Hepatocyte (in vitro differentiated cells): ENCODE measurements at places on chromosomes 3 and 15. TPM values are rescaled to one million over a fixed set of nuclear protein-coding genes. Genes with fewer than 3 reads are reported as not detected.

DNA sequence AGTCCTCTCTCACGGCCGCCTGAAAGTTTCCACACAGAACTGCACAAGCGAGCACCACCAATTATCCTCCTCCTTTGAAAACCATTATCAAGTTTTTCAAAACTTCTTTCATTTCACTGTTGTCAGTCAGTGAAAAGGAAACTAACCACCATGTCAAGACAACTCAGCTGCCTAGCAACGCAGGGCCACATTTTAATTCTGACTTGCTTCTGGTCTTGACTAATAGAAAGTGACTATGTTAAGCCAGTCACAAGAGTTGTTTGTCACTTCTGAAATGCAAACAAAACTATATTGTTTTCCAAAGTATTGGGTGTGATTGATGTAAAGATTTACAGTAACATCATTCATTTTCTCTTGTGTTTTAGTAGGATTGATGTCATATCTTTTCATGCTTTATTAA is 612.8 kb upstream of the AGTR1 start:
- no peak for DNase-seq
- H3K27ac ChIP-seq, result no peak overlapping the region
- no peaks in the 10 kb centered on the region for H3K27me3 ChIP-seq
- no peaks in the 10 kb centered on the region for H3K36me3 ChIP-seq
- H3K4me1 ChIP-seq, result no peaks in the 10 kb centered on the region

Gene GTF2A2
- total RNA-seq, result 42.9 and 50.9 TPM in 2 replicates

- H3K27ac ChIP-seq, result no peak overlapping the region
- no peaks in the 10 kb centered on the region for H3K36me3 ChIP-seq
- peaks cover 12% of the 10 kb centered on the region for H3K4me1 ChIP-seq
- no peak for DNase-seq
These were observed 115.1 kb downstream of the PLCL2 start for GRCh38 chr3:16999871-17000270.

Gene CLDN1
- total RNA-seq, result 106 and 123 TPM in 2 replicates

DNA sequence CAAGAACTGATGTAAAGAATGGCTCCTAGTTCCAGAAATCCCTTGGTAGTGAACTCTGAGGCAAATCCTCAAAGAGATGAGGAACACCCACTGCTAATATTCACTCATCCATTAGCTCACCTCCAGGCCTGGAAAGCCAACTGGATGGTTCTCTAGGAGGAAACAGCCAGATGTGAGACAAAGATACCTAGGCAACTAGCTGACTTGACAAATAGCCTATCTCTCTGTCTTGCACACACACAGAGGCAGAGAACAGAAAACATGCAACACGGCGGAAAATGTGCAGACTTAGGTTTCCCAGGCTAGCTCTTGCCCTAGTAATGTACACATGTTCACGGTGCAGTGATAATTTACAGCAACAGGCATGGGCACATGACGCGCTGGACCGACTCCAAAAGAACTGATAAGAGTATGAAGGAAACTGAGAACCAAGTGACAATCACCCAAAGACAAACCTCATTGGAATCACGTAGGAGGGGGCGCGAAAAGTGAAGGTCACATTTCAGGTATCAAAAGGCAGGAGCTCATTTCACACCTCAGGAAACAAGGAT is 318.1 kb downstream of the FOXP1 start:
- H3K27me3 ChIP-seq, result no peaks in the 10 kb centered on the region
- no peak for DNase-seq
- H3K36me3 ChIP-seq, result no peaks in the 10 kb centered on the region
- H3K27ac ChIP-seq, result no peak overlapping the region
- H3K4me3 ChIP-seq, result no peak overlapping the region

- no peak overlapping the region for H3K4me3 ChIP-seq
- H3K4me1 ChIP-seq, result no peaks in the 10 kb centered on the region
- H3K27ac ChIP-seq, result no peak overlapping the region
- DNase-seq, result no peak
- no peaks in the 10 kb centered on the region for H3K27me3 ChIP-seq
- no peaks in the 10 kb centered on the region for H3K36me3 ChIP-seq
These were observed 171.6 kb upstream of the MBNL1 start for GRCh38 chr3:152097120-152097519.

DNA sequence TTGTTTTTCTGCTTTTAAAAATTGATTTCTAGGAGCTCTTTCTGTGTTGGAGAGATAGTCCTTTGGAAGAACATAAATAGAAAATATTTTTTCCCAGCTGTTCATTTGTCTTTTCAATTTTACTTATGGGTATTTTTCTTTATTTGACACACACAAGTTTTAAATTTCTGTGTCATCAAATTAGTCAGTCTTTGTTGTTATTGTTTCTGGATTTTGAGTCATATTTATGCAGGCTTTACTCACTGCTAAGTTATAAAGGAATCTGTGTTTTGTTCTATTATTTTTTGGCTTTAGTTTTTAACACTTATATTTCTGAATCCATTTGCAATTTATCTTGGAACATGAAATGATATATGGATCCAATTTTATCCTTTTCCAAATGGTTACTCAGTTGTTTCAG is 5.9 kb upstream of the GHSR start:
- no peak overlapping the region for H3K27ac ChIP-seq
- peaks cover 45% of the 10 kb centered on the region for H3K27me3 ChIP-seq
- no peaks in the 10 kb centered on the region for H3K36me3 ChIP-seq
- DNase-seq, result no peak
- no peaks in the 10 kb centered on the region for H3K4me1 ChIP-seq
- no peak overlapping the region for H3K4me3 ChIP-seq

DNA sequence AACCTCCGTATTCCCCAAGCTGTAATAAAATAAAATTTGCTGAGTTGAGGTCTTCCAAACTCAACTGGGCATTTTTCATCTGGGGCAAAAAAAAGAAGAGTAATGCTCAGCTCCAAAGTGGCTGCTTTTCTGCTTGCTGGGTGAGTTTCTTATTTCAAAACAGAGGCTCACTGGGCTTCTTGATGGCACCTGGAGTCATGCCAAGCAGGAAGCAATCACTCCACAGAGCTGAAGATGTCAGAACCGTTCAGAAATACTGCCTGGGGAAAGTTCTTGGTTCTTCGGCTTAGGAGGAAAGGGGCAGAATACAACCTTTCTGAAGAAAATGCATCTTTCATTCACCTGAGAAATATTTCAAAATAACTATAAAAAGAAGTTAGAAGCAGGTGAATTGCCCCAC is 4.1 kb downstream of the CCR9 start:
- H3K4me3 ChIP-seq, result no peak overlapping the region
- no peak overlapping the region for H3K27ac ChIP-seq
- no peaks in the 10 kb centered on the region for H3K27me3 ChIP-seq
- DNase-seq, result peak; percentile 34
- H3K4me1 ChIP-seq, result peaks cover 3% of the 10 kb centered on the region

DNA sequence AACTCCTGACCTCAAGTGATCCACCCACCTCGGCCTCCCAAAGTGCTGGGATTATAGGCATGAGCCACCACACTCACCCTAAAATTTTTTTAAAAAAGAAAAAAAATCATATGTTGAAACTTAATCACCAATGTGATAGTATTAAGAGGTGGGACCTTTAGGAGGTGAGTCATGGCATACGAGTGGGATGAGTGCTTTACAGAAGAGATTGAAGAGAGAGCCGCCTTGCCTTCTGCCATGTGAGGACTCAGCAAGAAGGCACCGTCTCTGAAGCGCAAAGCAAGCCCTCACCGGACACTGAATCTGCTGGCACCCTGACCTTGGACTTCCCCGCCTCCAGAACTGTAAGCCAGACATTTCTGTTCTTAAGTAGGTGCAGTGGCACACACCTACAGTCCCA is 5.5 kb downstream of the ARPIN start:
- H3K27ac ChIP-seq, result no peak overlapping the region
- H3K27me3 ChIP-seq, result no peaks in the 10 kb centered on the region
- DNase-seq, result no peak
- no peak overlapping the region for H3K4me3 ChIP-seq
- H3K36me3 ChIP-seq, result no peaks in the 10 kb centered on the region

DNA sequence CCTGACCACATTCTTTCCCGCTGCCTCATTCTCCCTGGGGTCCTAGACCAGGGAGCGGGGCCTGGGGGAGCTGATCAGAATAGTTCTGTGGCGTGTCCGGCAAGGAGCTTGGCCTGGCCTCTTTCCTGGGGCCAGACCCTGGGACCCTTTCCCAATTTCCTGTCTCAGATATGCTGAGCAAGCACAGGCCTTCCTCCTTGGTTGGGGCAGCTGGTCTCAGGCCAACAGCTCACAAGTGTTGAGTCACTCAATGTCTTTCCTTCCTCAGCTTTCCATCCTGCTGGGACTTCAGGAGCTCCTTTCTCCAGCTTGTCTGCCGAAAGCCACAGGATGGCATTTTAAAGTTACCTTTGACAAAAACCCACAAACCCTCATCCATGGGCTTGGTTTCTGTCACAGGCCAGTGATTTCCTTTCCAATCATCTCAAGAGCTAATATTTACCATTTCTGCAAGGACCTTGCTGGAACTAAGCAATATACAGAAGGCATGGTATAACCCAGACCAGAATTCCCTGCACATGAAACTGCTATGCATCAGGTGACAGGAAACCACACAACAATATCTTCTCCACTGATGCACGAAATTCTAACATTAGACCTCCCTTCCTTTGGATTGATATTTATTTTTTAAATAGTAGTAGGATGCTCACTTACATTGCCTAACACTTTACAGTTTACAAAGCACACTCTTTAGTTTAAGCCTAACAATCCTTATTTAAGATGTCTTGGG is 19.5 kb upstream of the TIMP4 start:
- H3K4me3 ChIP-seq, result no peak overlapping the region
- H3K27me3 ChIP-seq, result no peaks in the 10 kb centered on the region
- no peaks in the 10 kb centered on the region for H3K36me3 ChIP-seq

Gene CACNA2D2
- 0.87 and 1.2 TPM in 2 replicates for total RNA-seq

DNA sequence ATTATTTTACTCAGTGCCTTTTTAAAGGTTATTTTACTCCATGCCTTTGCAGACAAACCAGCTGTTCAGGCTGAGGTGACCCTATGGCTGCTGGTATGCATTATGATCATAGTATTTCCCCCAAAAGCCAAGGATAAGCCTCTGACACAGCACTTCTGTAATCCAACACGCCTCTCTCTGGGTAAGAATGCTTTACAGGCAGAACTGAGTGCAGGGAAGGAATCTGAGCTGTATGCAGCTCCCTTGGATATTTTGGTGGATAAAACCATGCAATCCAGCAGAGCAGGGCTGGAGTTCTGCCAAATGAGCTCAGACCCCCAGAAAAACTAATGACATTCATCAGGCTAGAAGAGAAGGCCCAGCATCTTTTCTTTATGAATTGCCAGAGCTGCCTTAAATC is 11.7 kb upstream of the MAP1A start:
- H3K27me3 ChIP-seq, result no peaks in the 10 kb centered on the region
- peaks cover 21% of the 10 kb centered on the region for H3K4me1 ChIP-seq
- H3K4me3 ChIP-seq, result no peak overlapping the region
- DNase-seq, result peak; percentile 51

Gene CLDN18
- total RNA-seq, result 73.0 and 91.5 TPM in 2 replicates

Gene TRIM71
- 11.5 and 14.5 TPM in 2 replicates for total RNA-seq

Gene UROC1
- 2.2 and 4.2 TPM in 2 replicates for total RNA-seq

DNA sequence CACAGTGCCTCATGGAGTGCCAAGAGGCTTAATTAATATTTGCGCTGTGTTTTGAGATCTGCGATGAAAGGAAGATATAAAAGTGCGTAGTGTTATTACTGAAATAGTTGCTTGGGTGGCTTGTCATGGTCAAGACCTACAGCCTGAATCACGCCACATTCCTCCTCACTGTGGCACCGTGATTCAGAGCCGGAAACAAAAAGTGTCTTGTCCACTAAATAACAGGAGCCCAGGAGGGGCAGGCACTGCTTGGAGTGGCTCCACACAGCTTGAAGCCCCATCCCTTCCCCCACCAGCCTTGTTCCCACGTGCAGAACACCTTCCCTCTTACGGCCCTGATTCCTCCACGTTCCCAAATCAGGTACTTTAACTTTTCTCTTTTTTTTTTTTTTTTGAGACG is 1.2 kb upstream of the LRRC15 start:
- peaks cover 12% of the 10 kb centered on the region for H3K4me1 ChIP-seq
- peaks cover 16% of the 10 kb centered on the region for H3K27me3 ChIP-seq
- H3K27ac ChIP-seq, result no peak overlapping the region
- DNase-seq, result no peak
- H3K4me3 ChIP-seq, result no peak overlapping the region

- no peaks in the 10 kb centered on the region for H3K27me3 ChIP-seq
- DNase-seq, result peak; percentile 85
- peak overlapping the region; percentile 71 for H3K4me3 ChIP-seq
- no peaks in the 10 kb centered on the region for H3K36me3 ChIP-seq
These were observed 993 bp upstream of the SIAH2 start for GRCh38 chr3:150763841-150764483.

DNA sequence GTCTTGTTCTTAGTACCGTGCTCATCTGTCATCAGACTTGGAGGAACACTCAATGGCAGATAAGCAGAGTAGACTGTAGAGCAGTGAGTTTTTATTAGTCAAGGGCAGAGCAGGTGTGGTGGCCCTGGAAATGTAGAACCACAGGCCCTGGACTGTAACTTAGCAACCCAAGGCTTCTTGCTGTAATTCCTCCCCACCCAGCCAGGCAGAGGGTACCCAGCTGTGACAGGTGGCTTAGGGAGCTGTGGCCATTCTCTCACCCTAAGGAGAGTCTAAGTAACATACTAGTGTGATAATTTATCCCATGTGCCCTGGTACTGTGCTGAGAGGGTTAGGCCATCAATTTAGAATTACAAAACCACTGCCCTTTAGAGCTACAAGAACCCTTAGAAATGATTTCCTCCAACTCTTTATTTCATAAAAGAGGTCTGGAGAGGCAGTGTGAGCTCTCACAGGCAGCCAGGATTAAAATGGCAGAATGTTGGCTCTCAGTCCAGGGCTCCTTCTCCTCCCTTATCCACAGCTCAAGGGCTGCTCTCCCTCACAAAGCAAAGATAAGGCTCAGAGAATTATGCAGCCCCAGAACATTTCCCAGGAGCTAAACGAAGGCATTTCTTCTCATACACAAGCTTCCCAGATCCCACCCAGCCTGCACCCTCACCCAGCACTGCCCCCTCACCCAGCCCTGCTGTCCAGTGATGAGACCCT is 3.0 kb downstream of the POMGNT2 start:
- no peak overlapping the region for H3K4me3 ChIP-seq
- H3K36me3 ChIP-seq, result no peaks in the 10 kb centered on the region
- no peak overlapping the region for H3K27ac ChIP-seq
- peaks cover 10% of the 10 kb centered on the region for H3K4me1 ChIP-seq

GRCh38 chr3:169641167-169641566 is 22.3 kb downstream of the MECOM start:
- no peak overlapping the region for H3K4me3 ChIP-seq
- H3K36me3 ChIP-seq, result no peaks in the 10 kb centered on the region
- H3K4me1 ChIP-seq, result peaks cover 4% of the 10 kb centered on the region
- DNase-seq, result peak; percentile 52
- peak overlapping the region; percentile 33 for H3K27ac ChIP-seq

- no peaks in the 10 kb centered on the region for H3K27me3 ChIP-seq
- no peak overlapping the region for H3K27ac ChIP-seq
- no peak overlapping the region for H3K4me3 ChIP-seq
- H3K4me1 ChIP-seq, result peaks cover 6% of the 10 kb centered on the region
- DNase-seq, result no peak
These were observed 470.9 kb downstream of the WDR72 start for GRCh38 chr15:53288542-53288941.
